ENCODE measurements at places on chromosomes 12 and 14.

DNA sequence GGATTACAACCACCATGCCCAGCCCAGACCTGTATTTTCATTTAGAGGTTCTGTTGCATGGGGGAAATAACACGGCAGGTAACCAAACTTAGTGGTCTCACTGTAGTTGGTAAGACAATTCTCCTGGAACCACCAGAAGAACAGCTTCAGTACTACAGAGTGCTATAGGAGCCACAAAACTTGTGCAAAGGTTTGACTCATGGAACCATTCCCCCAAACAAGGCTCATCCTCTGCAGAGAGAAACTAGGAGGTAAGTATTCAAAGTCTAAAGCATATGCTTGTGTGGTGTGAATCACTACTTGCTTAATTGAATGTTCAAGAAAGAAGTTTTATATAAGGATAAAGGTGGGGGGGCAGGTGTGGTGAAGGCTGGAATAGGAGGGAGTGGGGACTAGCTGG lies 58.7 kb downstream of the GNS start:
- no peak for DNase-seq

DNA sequence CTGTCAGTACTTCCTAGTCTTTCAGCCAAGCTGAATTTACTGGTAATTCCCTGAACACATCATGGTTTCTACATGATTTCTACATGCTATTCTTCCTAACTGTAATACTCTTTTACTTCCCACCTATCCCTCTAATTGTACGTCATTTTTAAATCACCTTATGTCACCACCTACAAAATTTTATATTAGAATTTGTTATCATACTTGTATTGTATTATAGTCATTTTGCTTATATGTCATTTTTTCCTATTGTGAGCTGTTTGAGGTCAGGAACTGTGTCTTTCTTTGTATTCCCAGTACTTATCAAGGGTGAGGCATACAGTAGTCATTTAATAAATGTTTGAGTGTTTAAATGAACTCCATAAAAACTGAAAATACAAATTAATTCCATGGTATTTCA lies 86.6 kb downstream of the USP15 start:
- DNase-seq, result no peak

DNA sequence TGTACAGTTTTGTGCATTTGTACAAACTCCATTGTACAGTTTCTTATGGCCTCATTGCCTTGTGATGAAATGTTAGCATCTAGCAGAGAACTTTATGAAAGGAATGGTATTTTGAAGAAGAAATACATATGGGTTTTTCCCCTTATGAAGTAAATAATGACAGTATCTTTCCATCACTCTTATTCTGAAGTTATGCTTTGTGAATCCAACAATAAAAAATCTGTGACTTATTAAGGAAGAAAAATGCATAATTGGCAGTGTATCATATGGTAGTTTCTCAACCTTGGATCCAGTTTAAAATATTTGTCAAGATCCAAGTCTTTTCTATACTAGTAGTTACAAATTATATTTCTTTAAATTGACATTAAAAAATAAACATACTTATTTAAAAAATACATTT lies 859.1 kb upstream of the FLRT2 start:
- no peak for DNase-seq

DNA sequence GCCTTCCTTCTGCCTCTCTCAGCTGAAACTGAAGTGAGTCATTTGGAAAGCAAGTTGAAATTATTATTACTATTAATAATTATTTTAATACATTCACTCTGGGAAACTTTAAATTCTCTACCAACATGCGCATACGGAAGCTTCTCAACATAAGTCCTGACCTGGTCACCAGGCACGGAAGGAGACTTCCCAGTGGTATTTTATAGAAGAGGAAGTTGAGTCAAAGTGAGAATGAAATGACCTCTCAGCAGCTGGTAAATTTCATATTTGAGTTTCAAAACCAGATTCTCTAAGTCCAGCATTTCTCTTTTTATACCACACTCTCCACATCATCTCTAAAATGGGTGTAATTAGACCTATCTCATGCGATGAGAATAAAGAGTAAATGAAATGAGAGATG lies 747.4 kb downstream of the VRK1 start:
- no peak for DNase-seq

- no peak for DNase-seq
These were observed 58.6 kb downstream of the VWF start for GRCh38 chr12:6065863-6066199.

GRCh38 chr12:12721814-12722434 lies 4.8 kb downstream of the CDKN1B start:
- DNase-seq, result no peak

GRCh38 chr12:58563621-58564020 lies 356.7 kb downstream of the LRIG3 start:
- no peak for DNase-seq

DNA sequence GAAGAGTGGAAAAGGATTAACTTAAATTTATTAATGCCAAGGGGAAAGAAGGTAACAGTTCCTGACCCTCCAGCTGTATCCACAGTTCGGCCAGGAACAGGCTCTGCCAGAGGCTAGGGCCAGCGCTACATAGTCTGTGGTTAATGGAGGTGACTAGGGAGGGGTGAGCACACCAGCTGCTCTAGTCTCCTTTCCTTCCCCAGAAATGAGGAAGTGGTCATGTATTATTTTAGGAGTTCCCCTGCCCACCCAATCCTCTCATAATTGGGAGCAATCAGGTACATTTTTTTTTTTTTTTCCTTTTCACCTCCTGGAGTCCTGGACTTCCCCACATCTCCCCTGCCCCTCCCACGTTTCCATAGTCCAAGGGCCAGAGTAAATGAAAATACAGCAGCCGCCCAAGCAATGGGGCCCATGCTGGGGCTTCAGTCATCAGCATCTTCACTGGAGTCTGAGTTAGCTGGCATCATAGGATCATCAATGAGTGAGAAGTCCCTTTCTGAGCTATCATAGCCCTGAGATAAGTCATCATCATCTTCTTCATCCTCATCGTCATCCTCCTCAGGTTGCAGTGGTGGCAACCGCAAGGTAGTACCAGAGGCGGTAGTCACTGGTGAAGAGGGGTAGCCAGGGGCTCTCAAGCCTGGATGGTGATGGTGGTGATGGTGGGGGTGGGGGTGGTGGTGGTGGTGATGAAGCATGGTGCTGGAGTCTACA lies 1.5 kb upstream of the SUPT16H start:
- DNase-seq, result no peak

DNA sequence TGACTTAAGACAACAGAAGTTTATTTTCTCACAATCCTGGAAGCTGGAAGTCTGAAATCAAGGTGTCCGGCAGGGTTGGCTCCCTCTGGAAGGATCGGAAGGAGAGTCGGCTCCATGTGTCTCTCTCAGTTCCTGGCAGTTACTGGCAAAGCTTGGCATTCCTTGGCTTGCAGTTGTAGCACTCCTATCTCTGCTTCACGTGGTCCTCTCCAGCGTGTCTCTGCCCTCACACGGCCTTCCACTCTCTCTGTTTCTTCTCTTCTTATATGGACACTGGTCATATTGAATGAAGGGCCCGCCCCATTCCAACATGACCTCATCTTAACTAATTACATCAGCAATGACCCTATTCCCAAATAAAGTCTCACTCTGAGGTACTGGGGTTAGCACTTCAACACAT lies 60.1 kb upstream of the TUNAR start:
- DNase-seq, result no peak

DNA sequence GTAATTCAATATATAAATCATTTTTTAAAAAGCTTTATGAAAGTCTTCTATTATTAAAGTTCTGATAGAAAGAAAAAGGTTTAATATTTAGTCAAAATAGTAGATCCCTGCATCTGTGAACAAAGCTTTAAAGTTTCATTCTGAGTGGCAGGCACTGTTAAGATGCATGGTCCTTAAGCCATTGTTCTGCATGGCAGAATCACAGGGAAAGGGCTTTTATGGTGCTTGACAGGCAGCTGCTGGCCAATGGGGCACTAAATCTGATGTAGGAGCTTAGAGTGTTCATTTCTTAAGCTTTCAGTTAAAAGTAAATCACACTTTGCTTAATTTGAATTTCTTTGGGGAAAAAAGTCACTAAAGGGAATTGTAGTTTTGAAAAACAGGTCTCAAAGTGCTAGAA lies 148.2 kb downstream of the PLEKHA5 start:
- no peak for DNase-seq

DNA sequence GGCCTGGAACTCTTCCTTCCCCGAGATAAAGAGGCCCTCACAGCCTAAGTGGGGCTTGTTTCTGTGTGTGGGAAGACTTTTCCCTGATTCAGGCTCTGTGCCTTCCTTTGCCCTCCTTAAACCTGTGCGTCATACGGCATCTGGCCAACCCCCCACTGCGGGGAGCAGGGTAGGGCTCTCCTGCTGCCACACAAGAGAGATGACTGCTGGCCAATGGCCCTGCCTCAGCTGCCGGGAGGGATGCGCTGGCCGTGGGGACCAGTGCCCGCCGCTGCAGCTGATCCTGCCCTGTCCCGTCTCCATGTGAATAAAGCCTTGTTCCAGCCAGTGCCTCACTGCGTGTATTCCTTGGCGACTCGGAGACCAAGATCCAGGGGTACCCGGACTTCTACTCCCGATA lies 42.5 kb upstream of the BEGAIN start:
- DNase-seq, result no peak

- DNase-seq, result no peak
These were observed 184.7 kb downstream of the TSPAN9 start for GRCh38 chr12:3261782-3262359.

DNA sequence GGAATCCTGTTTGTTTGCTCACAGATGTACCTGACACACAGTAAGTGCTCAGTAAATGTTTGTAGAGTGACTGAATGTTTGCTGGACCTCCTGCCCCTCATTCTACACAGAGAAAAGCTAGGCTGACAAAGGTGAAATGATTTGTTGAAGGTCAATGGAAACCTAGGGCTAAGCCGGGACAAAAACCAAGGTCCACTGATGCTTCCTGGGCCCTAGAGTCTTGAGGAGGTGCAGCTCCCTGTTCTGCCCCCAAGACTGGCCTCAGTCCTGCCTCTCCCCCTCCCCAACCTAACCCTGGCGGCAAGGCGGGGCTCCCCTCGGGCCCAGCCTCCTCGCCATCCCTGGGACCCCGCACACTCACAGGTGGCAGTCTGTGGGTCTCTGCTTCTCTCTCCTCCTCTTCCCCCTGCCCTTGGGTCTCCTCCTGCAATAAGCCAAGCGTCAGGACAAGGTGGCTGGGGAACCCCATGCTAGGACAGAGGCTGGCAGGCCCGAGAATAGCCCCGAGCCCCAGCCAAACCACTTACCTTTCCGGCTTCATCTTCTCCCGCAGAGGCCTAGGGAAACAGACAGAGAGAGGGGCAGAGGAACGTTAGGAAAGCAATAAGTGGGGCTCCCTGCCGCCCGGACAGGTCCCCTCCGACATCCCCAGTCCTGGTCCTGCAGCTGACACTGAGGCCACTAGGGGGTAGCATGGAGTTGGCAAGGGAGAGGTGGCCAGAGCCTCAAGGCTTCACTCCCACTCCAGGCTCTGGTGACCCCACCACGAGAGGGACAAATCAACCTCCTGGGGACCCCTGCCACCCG lies 9.3 kb downstream of the PGF start:
- peak; percentile 59 for DNase-seq

DNA sequence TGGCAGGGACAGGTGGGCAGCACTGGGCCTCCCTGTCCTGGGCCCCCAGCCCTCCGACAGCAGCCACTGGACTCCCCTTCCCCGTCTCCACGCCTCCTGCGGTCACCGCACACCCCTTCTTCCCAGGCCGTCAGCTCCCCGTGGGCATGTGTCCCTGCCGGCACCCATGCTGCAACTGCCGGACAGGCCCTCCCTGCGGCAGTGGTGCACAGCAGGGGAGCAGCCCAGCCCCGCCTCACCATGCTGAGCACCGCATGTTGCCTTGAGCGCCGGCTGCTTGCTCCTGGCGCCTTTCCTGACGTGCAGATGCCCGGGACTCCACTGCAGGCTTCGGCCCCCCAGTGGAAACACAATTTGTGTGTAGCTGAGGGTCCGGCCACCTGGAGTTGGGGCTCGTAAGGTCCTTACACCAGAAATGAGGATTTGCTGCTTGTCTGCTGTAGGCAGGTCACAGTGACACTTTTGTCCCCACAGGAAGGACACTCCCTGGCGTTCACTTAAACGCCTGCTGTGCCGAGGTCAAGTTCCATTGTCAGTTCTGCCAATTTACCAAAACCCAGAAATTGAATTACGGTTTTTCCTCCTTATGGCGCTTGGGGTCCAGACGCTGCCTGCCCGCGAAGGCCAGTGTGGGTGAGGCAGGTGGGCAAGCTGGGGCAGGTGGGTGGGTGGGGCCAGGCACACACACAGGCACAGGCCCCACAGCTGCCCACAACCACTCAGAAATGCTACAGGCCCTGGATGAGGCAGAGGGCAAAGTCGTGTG lies 28.2 kb upstream of the MMP17 start:
- DNase-seq, result no peak

DNA sequence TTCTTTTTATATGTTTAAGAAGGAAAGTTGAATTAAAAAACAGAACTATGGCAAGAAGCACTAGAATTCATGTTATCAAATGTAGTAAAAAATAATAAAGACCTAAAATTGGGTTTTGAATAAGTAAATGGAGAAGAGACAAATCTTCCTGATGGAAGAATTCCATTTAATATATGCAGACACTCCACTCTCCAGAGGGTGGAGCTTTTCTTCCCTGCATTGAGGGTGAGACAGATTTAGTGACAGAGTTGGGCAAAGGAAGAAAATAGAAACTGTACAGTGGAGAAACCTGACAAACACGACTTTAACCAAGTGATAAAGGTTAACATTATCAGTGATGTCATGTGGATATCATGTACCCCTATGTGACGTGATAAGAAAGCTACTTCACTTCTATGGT lies 217.6 kb downstream of the PRKD1 start:
- DNase-seq, result no peak

GRCh38 chr12:25119020-25119419 lies 75.9 kb downstream of the DNAI7 start:
- DNase-seq, result no peak

- no peak for DNase-seq
These were observed 15.8 kb downstream of the TRIM9 start for GRCh38 chr14:51079085-51079484.
